ENCODE measurements at places on chromosomes 1 and 21. TPM values are rescaled to one million over a fixed set of nuclear protein-coding genes. Genes with fewer than 3 reads are reported as not detected.
A peak's percentile ranks its signal among the peaks of the same experiment; 100 is the strongest.

- H3K36me3 ChIP-seq, result peaks cover 82% of the 10 kb centered on the region
- H3K27me3 ChIP-seq, result no peaks in the 10 kb centered on the region
- peaks cover 1% of the 10 kb centered on the region for H3K4me1 ChIP-seq
Observed at GRCh38 chr1:228397966-228398365, 8.7 kb downstream of the TRIM11 start.

- H3K4me3 ChIP-seq, result no peak overlapping the region
- no peaks in the 10 kb centered on the region for H3K36me3 ChIP-seq
- H3K27me3 ChIP-seq, result peaks cover 4% of the 10 kb centered on the region
- DNase-seq, result no peak
Observed at GRCh38 chr1:212926372-212926771, 24.0 kb upstream of the VASH2 start.

- H3K4me3 ChIP-seq, result no peak overlapping the region
- no peaks in the 10 kb centered on the region for H3K4me1 ChIP-seq
- no peaks in the 10 kb centered on the region for H3K36me3 ChIP-seq
- no peak for DNase-seq
- no peaks in the 10 kb centered on the region for H3K27me3 ChIP-seq
Observed at GRCh38 chr21:31537872-31538576, 121.5 kb upstream of the SOD1 start.

GRCh38 chr1:41355356-41355755, 5.9 kb upstream of the FOXO6 start:
- H3K27me3 ChIP-seq, result peaks cover 9% of the 10 kb centered on the region
- H3K36me3 ChIP-seq, result no peaks in the 10 kb centered on the region
- no peak for DNase-seq
- H3K4me1 ChIP-seq, result peaks cover under 1% of the 10 kb centered on the region

BSND gene
- total RNA-seq, result 0.05 TPM

DNA sequence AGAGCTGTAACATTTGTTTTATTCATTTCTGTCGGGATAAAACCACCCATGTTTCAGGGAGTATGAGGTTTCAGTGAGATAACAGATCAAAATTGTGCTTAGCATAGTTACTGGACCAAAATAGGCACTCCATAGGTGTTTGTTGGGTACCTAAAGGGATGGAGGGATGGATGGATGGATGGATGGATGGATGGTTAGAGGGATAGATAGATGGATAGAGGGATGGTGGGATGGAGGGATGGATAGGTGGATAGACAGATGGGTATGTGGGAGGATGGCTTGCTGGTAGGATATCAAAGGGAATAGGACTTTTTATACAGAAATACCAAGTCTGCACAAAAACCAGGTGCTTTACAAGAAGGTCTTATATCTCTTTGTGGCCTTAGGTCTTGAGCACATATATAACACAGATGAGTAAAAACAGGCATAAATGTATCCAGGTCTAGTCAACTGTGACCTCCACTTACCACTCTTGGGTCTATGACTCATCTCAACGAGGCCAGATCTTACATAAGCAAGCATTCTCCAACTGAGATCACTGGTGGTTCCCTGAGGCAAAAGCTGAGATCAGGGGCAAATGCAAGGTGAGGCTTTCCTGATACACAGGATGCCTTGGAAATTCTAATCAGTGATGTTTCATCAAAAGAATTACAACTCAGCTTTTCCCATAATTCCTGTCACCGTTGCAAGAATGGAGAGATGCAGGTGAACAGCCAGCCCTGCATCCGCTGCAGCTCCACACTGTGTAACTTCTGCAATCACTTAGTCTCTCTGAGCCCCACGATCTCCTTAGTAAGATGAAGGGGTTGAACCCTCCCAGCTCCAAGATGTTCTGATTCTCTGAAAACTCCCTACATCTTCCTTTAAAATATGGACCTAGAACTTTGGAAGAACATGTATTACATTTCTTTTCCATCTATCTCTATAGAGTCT, 32.0 kb downstream of the PTAFR start:
- no peak for DNase-seq
- peak overlapping the region; percentile 78 for H3K27ac ChIP-seq
- H3K4me3 ChIP-seq, result peak overlapping the region; percentile 29
- peaks cover 49% of the 10 kb centered on the region for H3K4me1 ChIP-seq
- no peaks in the 10 kb centered on the region for H3K27me3 ChIP-seq

- DNase-seq, result no peak
- H3K4me3 ChIP-seq, result no peak overlapping the region
- H3K27ac ChIP-seq, result no peak overlapping the region
- no peaks in the 10 kb centered on the region for H3K36me3 ChIP-seq
- peaks cover 16% of the 10 kb centered on the region for H3K4me1 ChIP-seq
- H3K27me3 ChIP-seq, result no peaks in the 10 kb centered on the region
Observed at GRCh38 chr1:41758904-41759548, 159.7 kb downstream of the HIVEP3 start.

DNA sequence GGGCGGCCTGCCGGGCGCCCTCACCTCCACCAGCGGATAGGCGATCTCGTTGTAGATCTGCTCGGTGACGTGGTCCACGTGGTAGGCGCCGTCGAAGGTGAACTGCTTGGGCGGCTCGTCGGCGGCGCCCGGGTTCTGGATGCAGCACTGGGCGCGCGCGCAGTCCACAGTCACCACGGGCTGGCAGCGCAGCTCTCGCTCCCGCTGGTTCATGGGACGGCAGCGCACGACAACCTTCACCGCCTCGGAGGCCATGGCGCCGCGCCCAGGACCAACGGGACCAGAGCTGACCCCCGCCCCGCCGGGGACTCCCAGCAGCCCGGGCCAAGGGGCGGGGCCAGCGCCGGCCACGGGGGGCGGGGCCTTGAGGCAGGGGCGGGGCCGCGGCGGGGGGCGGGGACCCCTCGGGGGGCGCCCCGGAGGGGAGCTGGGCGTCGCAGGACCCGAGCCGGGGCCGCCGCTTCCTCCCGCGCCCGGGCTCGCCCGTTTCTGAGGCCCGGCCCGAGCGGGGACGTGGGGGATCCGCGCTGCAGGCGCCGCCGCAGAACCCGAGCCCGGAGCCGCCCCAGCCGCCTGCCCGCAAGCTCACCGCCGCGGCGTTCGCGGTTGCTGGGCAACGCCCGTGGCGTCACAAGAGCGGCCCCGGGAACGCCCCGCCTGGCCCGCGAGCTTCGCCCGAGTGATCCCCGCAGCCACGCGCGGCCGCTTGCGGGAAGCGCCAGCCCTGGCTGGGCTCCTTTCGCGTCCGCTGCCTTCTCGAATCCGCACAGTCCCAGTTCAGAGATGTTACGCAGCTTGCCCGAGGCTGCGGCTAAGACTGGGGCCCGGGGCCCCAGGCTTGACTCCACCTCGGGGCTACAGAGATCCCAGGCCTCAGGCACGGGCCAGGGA, at the start of gene KIF17:
KIF17 (minus strand) TSS at position 556 of the 891 bp plus-strand sequence; CDS start at position 255, 301 bp downstream.
- peaks cover 19% of the 10 kb centered on the region for H3K27me3 ChIP-seq
- H3K27ac ChIP-seq, result no peak within 1 kb of the TSS
- peak; percentile 80 for DNase-seq

- peaks cover 2% of the 10 kb centered on the region for H3K4me1 ChIP-seq
- DNase-seq, result no peak
- no peaks in the 10 kb centered on the region for H3K27me3 ChIP-seq
- H3K4me3 ChIP-seq, result no peak overlapping the region
- no peak overlapping the region for H3K27ac ChIP-seq
Observed at GRCh38 chr21:46150073-46150472, 5.3 kb downstream of the FTCD start.

DNA sequence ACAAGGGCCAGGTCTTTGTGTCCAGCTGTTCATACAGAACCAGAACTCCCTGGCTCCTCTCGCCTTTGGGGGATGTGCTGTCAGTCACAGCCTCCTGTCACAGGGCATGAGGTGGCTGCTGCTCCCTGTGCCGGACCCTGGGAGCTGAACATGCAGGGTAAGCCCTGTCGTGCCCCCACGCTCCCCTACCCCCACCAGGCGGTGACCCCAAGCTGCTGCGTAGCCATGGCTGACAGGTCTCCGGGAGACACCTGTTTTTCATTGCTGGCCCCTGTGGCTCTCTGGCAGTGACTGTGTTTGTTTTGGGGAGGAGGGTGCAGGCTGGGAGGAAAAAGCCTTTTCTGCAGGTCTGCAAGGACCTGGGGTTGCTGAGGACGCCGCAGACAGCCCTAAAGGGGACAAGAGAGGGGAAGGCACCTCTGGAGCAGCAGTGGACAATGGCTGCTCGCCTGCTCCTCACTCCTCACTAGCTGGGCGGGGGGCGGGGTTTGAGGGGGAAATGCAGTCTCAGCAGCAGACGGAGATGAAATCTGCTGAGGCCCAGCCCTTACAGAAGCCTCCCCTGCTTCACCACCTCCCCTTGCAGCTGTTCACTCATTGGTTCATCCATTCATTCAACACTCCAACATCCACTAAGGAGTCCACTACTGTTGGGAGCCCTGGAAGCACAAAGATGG, 81.4 kb downstream of the TRABD2B start:
- H3K27me3 ChIP-seq, result peaks cover 14% of the 10 kb centered on the region
- no peak overlapping the region for H3K27ac ChIP-seq
- no peaks in the 10 kb centered on the region for H3K36me3 ChIP-seq
- DNase-seq, result no peak

- peaks cover under 1% of the 10 kb centered on the region for H3K27me3 ChIP-seq
- H3K27ac ChIP-seq, result no peak overlapping the region
- no peak for DNase-seq
- no peaks in the 10 kb centered on the region for H3K4me1 ChIP-seq
- H3K36me3 ChIP-seq, result no peaks in the 10 kb centered on the region
Observed at GRCh38 chr1:29544406-29544805, 308.1 kb downstream of the PTPRU start.

DNA sequence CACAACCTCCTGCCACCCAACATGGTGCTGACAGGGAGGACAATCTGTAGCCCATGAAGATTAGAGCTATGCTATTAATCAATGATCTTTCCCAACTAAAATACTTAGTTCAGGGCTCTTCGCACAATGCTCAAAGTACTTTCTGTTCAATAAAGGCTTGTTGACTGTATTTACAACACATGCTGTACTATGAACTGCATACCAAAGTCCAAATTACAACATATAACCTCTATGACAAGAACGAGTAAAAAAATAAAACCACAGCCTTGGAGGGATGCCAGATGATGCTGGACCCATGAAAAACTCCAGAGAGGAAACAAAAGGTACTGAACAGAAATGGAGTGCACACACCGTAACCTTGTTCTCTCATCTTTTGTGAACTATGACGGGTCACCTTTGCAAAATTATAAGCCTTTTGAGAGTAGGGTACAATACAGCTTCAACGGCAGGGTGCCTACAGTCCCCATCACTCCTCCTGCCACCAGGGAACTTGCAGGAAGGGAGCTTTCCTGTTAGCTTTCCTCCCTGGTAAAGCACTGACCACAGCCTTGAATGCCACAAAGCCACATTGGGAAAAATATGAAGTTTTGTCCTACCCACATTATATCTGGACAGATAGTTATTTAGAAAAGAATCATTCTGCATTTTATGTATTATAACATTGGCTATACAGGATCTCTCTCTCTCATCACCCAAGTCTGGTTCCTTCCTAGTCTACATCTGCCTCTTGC, 175.6 kb downstream of the NRIP1 start:
- no peak overlapping the region for H3K4me3 ChIP-seq
- no peaks in the 10 kb centered on the region for H3K27me3 ChIP-seq
- H3K36me3 ChIP-seq, result no peaks in the 10 kb centered on the region
- H3K4me1 ChIP-seq, result peaks cover 15% of the 10 kb centered on the region

DNA sequence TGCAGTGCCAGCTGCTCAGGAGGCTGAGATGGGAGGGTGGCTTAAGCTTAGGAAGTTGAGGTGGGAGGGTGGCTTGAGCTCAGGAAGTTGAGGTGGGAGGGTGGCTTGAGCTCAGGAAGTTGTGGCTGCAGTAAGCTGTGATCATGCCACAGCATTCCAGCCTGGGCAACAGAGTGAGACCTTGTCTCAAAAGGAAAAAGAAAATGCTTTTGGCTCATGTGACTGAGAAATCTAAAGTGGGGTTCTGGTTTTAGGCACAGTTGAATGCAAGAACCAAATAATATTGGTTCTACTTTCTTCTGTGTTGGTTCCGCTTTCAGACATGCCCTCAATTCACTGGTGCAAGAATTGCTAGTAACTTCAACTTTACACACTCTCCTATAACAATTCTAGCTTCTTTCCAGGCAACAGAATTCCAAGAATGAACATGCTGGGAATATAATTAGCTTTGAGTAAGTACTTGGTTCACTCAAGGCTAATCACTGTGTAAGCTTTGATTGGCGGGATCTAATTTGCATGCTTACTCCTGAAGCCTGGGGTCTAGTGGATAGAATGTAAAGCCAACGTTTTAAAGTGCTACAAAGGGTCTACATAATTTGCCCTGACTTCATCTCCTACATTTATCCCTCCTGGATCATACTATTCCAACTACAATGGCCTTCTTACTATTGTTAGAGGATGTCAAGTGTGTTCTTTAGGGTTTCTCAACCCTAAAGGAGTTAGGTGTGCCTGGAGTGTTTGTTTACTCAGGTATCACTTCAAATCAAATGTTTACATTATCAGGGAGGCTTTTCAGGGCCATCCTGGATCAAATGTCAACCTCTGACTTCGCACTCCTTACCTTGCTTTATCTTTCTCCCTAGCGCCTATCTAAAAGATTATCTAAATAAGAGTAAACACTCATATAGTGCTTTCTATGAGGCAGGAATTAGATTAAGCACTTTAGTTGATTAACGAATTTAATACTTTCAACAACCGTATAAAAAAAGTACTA, 115.1 kb downstream of the SLC16A1 start:
- H3K27me3 ChIP-seq, result no peaks in the 10 kb centered on the region
- no peak for DNase-seq
- no peaks in the 10 kb centered on the region for H3K36me3 ChIP-seq
- peaks cover 33% of the 10 kb centered on the region for H3K4me1 ChIP-seq

GRCh38 chr1:50880373-50880772, 79.7 kb downstream of the FAF1 start:
- no peaks in the 10 kb centered on the region for H3K36me3 ChIP-seq
- H3K4me1 ChIP-seq, result peaks cover 8% of the 10 kb centered on the region
- H3K4me3 ChIP-seq, result no peak overlapping the region
- DNase-seq, result no peak
- H3K27ac ChIP-seq, result no peak overlapping the region

- peaks cover 2% of the 10 kb centered on the region for H3K4me1 ChIP-seq
- no peaks in the 10 kb centered on the region for H3K36me3 ChIP-seq
- H3K27ac ChIP-seq, result no peak overlapping the region
- no peaks in the 10 kb centered on the region for H3K27me3 ChIP-seq
Observed at GRCh38 chr1:111280267-111280666, 10.4 kb upstream of the CHIA start.

- H3K4me3 ChIP-seq, result no peak overlapping the region
- no peak for DNase-seq
- no peaks in the 10 kb centered on the region for H3K4me1 ChIP-seq
- H3K27ac ChIP-seq, result no peak overlapping the region
Observed at GRCh38 chr1:43304314-43304681, 3.5 kb downstream of the TIE1 start.

NECTIN4 gene
- not detected for total RNA-seq

DNA sequence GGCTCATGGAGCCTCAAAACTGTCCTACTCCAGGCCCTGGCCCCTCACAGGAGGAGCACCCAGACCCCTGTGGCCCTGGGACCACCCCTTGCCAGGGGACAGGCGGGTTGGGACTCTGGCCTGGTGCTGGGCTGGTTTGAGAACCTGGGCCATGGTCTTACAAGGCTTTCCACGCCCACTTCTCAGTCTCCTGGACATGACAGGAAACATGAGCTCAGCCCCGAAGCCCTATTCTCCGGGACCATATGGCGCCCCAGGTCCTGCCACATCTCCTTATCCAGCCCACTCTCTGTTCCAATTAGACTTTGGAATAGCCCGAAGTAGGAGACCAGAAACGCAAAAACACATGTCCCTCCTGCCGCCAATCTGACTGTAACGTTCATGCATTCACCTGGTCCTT, 47.9 kb downstream of the KCNAB2 start:
- H3K27ac ChIP-seq, result no peak overlapping the region
- DNase-seq, result no peak
- no peak overlapping the region for H3K4me3 ChIP-seq
- peaks cover 63% of the 10 kb centered on the region for H3K36me3 ChIP-seq
- H3K4me1 ChIP-seq, result no peaks in the 10 kb centered on the region
